ENCODE measurements at places on chromosomes 1 and 21. TPM values are rescaled to one million over a fixed set of nuclear protein-coding genes. Genes with fewer than 3 reads are reported as not detected.

- DNase-seq = peak; percentile 32
Measured at GRCh38 chr1:26530895-26531598, 1.5 kb downstream of the RPS6KA1 start.

The FCRL4 gene
- not detected for total RNA-seq

The SOD1 gene
- total RNA-seq = 236 TPM

The MSH4 gene
- total RNA-seq = 0.34 TPM

The KRTAP12-2 gene
- total RNA-seq = not detected

All from dermis blood vessel endothelial cell (primary cell).